ENCODE measurements at places on chromosomes 13 and 19. TPM values are rescaled to one million over a fixed set of nuclear protein-coding genes. Genes with fewer than 3 reads are reported as not detected.

- DNase-seq, result no peak
Observed at GRCh38 chr13:101917475-101917810, 465.0 kb downstream of the ITGBL1 start.

GRCh38 chr13:88919970-88920628, 1248.9 kb downstream of the SLITRK5 start:
- DNase-seq, result no peak

DNA sequence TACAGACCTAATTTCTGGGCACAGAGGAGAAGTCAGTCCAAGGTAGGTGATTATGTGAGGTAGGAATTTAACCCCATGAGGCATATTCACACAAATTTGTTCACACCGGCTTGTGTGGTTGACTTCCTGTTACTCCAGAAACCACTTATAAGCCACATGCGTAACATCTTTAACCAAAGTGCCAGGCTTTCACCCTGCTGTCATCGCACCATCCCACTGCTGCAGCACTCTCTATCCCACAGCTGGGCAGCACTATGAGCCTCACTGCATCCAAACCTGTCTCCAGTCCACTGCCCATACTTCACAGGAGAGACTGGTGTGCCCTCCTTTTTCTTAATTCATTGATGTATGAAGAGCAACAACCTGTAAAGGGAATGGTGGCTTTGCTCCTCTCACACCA, 128.2 kb upstream of the ARGLU1 start:
- no peak for DNase-seq

GRCh38 chr19:7595466-7596133, at the start of gene CAMSAP3:
Gene CAMSAP3, plus strand, starts transcription at chr19:7595863. Its CDS starts 140 bp downstream, at chr19:7596003.
- no peak for DNase-seq

- peak; percentile 43 for DNase-seq
Observed at GRCh38 chr13:112447761-112448603, 71.8 kb downstream of the SPACA7 start.

GRCh38 chr13:74708629-74709028, 574.4 kb upstream of the KLF12 start:
- no peak for DNase-seq

DNA sequence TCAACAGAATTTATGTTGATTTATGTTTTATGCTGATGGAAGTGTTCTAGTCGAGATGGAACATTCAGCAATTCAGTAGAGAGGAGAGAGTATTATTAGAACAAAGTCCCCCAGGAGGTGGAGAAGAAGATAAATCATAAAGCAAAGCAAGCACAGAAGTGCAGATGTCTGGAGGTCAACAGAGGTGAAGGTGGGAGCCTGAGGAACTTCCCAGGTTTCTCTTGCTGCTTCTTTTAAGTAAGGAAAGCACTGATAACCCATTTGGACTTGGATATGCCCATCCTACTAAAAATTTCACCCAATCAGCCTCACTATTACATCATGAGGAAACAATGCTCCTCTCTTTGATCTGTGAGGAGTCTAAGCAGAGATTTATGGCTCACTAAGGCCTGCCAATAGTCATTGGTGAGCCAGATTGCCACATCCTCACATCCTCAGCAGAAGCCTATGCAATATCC, 98.8 kb downstream of the EPSTI1 start:
- DNase-seq, result no peak

DNA sequence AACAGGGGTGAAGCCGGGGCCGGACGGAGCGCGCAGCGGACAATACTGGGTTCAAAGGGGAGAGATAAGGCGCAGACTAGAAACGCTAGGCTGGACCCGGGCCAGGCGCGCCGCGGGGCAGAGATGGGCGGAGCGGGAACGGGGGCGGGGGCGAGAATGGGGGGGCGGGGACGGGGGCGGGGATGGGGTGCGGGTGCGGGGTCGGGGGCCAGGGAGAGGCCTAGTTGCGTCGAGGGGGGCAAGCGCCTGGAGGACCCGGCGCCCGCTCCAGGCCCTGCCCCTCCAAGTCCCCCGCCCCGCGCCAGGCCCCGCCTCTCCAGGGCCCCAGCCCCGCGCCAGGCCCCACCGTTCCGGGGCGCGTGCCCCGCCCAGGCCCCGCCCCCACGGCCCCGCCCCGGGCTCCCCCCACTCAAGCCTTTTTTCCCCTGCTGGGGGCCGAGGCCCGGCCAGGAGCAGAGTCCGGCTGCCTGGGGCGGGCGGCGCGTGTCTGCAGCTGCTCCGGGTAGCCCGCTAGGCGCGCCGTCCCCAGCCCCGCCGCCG, at the start of gene CERS4:
Gene CERS4, plus strand, starts transcription at position 449 of the 540 bp plus-strand sequence. CDS start 41,707 bp downstream, outside the sequence.
- peak; percentile 60 for DNase-seq

GRCh38 chr13:51761643-51762350, 42.2 kb downstream of the DHRS12 start:
- no peak for DNase-seq

DNA sequence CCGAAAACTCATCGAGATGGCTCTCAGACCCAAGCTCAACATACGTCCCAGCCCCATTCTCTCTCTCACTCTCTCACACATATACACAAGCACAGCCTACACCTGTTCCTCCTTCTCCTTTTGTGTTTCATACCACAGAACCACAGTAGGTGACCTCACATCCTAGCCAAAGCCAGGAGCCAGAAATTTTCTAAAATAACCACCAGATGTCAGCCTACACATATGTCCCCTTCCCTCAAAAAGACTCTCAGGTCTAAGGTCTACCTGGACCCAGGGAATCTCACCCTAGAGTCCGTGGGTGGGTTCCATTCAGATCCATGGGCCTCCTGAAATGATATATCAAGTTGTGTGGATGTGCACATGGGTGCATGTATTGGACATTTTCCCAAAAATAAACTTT, 104.2 kb upstream of the IPO5 start:
- DNase-seq, result no peak

GRCh38 chr19:33210266-33210940, 15.2 kb downstream of the SLC7A10 start:
- no peak for DNase-seq

DNA sequence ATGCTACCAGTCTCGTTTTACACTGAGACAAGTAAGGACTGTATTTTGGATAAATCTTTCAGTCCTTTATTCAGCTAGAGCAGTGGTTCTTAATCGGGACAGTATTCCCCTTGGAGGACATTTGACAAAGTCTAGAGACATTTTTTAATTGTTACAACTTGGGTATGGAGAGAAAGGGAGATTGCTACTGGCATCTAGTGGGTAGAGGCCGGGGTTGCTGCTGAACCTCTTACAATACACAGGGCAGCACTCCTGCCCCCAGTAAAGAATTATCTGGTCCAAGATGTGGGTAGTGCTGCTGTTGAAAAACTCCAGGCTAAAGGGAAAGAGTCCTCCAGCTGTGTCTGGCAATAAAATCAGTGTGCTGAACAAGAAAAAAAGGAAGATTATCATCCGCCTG, 334.8 kb downstream of the SLC7A1 start:
- no peak for DNase-seq

DNA sequence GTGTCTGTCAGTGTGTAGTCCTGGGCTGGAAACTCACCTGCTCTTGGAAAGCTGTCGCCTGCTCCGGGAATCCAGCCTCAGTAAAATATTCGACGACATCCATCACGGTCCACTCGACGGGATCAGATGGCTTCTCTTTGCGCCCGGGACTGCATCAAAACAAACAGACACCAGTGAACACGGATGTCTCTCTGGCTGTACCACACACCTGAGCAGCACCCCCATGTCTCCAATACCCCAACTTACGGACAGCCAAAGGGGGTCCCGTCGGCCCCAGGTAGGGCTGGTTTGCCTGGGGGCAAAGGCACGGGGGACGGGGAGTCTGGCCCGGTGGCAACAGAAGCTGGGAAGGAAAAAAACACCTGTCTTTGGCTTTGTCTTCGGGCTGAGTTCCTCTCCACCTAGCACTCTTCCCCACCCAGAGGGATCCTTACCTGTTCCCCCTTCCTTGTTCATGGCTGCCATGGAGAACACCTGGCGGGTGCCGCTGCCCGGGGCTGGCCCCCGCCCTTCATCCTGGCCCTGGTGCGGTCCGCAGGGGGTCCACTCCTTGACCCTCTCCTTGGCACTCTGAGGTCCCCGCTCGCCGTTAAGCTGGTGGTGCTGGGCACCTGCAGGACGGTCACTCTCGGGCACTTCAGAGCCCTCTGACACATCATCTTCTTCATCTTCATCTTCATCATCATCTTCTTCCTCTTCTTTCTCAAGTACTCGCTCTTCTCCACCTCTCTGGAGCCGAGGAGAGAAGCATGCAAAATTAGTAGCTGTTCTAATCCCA, 1.7 kb downstream of the SAMD1 start:
- DNase-seq, result no peak

- DNase-seq, result no peak
Observed at GRCh38 chr19:30109565-30109964, 167.5 kb downstream of the URI1 start.

DNA sequence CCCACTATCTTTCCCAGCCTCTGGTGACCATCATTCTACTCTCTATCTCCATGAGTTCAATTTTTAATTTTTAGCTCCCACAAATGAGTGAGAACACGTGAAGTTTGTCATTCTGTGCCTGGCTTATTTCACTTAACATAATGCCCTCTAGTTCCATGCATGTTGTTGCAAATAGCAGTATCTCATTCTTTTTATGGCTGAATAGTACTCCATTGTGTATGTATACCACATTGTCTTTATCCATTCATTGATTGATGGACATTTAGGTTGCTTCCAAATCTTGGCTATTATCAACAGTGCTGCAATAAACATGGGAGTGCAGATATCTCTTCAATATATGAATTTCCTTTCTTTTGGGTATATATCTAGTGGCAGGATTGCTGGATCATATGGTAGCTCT, 22.9 kb upstream of the ZFP82 start:
- DNase-seq, result no peak

- DNase-seq, result no peak
Observed at GRCh38 chr13:43433691-43434141, 353.1 kb downstream of the ENOX1 start.

- no peak for DNase-seq
Observed at GRCh38 chr13:110600261-110600819, 15.0 kb upstream of the NAXD start.

DNA sequence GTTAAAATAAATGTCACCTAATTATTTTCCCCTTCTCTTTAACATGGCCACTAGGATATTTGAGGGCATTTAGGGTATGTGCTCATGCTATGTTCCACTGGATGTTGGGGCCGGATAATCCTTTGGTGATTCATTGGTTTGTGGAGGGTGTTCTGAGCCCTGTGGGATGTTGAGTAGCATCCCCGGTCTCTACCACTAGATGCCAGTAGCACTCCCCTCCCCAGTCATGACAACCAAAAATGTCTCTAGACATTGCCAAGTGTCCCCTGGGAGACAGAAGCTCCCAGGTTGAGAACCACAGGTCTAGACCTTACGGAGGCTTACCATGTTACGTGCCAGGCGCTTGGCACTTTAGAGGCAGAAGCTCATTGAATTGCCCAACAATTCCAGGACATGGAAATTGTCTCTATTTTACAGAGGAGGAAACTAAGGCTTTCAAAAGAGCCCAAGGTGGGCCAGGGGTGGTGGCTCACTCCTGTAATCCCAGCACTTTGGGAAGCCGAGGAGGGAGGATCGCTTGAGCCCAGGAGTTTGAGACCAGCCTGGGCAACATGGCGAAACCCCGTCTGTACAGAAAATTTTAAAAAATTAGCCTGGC, 14.1 kb downstream of the SHANK1 start:
- no peak for DNase-seq

GRCh38 chr13:85243831-85244230, 555.4 kb downstream of the SLITRK6 start:
- no peak for DNase-seq

- peak; percentile 52 for DNase-seq
Observed at GRCh38 chr13:111913761-111914140, 153.2 kb upstream of the SOX1 start.

GRCh38 chr13:35055705-35056104, 113.6 kb downstream of the NBEA start:
- DNase-seq, result no peak

DNA sequence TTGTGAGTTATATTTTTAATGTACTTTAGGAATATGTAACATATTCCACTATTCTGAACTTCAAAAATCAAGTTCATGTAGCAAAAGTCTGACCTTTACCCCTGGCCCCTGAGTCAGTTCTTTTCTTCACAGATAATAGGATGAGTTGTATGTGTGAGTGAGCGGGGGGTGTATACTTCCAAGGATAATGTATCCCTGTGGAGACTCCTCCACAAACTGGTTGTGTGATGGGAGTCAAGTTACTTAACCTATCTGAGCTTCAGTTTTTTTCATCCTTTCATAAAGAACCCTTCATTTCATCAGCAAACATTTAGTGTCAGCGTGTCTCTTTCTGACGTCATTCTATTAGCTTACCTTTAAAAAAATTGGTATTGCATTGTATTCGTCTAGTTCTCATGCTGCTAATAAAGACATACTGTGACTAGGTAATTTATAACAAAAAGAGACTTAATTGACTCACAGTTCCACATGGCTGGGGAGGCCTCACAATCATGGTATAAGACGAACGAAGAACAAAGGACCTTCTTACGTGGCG, 288.1 kb upstream of the GPC6 start:
- no peak for DNase-seq

GRCh38 chr13:50191004-50191403, 175.8 kb downstream of the KCNRG start:
- DNase-seq, result no peak

- no peak for DNase-seq
Observed at GRCh38 chr19:48292798-48293197, 22.9 kb downstream of the ZNF114 start.

DNA sequence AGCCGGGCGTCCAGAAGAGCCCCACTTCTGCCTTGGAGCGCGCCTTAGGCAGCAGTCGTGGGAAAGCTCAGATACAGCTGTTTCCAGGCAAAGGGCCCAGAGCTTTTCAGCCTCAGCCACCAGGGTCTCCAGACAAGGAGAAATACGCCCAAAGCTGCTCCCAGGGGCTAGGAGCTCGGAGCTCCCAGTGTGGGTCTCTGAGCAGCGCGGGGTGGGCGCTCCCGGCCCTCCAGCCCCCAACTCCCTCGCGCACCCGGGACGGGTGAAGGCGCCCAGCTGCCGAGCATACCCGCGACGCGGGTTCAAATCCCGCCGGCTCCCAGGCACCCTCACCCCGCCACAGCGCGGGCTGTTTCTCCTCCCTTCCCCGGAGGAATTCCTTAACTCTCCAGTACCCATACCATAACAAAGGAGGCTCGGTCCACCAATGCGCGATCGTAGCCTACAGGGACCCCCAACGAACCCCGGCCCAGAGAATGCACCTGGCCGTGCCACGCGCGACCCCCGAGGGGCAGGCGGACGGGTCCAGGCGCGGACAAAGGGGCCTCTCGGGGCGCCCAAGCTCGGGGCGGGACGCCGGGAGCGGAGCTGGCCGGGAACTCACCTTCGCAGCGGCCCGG, 507 bp downstream of the COL4A1 start:
- peak; percentile 58 for DNase-seq

The ZNF331 gene
- 26.7 TPM for total RNA-seq

The TMEM205 gene
- total RNA-seq, result 343 TPM

The ETFB gene
- total RNA-seq, result 385 TPM

The TEKTIP1 gene
- not detected for total RNA-seq

The FFAR3 gene
- not detected for total RNA-seq

The HIF3A gene
- 123 TPM for total RNA-seq

The OR7D2 gene
- not detected for total RNA-seq

The MIA gene
- total RNA-seq, result not detected

The GJB2 gene
- total RNA-seq, result 0.20 TPM

The HTR2A gene
- total RNA-seq, result 0.16 TPM

The SIGLECL1 gene
- not detected for total RNA-seq

The ZNF738 gene
- total RNA-seq, result 2.2 TPM
